ENCODE measurements at places on chromosomes 5 and 9.

GRCh38 chr5:141512911-141513626 is 24.2 kb downstream of the PCDHGC5 start:
- DNase-seq, result peak; percentile 89

DNA sequence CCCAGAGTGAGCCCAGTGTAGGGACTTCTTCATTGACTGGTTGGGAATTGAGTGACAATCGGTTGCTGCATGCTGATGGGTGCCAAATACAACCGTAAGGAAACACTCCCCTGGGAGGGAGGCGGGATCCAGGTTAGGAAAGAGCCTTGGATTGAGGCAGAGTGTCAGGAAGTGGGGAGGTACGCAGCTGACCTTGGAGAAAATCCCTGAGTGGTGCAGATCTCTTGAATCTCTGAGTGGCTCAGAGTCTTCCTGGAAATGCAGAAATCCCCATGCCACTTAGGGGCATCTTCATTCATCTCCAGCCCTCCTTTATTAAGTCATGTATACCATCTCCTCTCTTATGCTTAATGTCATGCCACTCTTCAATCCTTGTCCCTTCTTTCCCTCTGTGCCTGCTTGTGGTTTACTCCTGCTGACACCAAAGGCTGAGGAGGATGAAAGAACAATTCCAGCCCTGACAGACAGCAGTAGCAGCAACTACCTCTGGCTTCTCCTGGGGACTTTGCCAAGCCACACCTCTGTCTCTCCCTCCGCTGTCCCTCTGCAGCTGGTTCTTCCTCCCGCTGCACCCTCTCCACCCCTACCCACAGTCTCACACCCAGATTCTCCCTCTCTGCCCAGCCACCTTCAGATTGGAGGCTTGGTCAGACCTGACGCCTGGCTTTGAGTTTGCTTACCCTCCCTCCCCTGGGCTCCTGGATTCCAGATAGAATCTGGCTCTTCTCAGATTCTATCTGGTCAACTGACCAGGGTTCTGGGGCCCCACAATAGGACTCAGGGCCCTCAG is 14.1 kb upstream of the LCP2 start:
- no peak for DNase-seq

GRCh38 chr5:42168091-42168670 is 243.1 kb downstream of the FBXO4 start:
- no peak for DNase-seq

- DNase-seq, result no peak
Observed at GRCh38 chr9:111063332-111063731, 25.1 kb upstream of the LPAR1 start.

- peak; percentile 78 for DNase-seq
Observed at GRCh38 chr5:142145106-142145900, 36.7 kb downstream of the NDFIP1 start.

- no peak for DNase-seq
Observed at GRCh38 chr5:31137676-31138075, 55.8 kb upstream of the CDH6 start.

DNA sequence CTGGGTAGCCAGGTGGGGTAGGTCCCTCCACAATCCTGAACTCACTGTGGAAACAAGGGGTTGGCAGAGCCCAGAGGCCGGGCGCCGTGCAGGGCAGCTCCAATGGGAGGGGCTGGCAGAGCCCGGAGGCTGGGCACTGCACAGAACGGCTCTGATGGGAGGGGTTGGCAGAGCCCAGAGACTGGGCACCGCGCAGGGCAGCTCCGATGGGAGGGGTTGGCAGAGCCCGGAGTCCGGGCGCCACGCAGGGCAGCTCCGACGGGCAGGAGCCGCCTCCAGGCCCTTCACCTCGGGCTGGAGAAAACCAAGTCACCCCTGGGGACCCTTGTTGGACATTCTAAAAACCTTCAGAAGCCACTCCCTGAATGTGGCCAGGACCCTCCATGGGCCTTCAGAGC is 9.3 kb downstream of the NACC2 start:
- no peak for DNase-seq

- DNase-seq, result no peak
Observed at GRCh38 chr5:101424530-101425175, 521.6 kb upstream of the ST8SIA4 start.

DNA sequence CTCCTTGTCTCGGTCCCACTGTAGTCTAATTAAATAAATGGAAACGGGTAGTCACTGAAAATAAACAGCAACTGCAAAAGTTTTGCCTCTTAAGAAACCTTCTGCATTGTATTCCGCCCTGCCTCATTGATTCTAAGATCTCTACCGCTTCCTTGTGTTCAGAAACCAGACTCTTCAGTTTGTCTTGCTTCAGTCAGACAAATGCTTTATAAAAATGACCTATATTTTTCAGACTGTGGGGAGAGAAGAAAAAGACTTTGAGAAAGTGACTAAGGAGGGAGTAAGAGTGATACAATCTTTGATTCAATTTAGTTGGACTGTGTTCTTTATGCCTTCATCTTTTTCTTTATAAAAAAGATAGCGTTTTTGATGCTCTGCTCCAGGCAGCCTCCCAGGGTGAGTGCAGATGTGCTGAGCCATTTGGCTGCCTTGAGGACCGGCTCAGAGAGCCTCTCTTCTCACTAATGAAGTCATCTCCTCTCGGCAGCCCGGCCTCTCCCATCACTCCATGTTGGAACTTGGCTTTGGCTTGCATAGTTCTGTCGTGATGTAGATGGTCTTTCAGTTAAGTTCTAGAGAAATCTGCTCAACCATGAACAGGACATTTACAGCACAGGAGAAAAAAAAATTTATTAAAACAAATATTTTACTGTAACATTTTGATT is 4.0 kb upstream of the VCAN start:
- DNase-seq, result no peak
